AG20443 (cell line): ENCODE measurements at places on chromosomes 2 and 18.
A peak's percentile ranks its signal among the peaks of the same experiment; 100 is the strongest.

DNA sequence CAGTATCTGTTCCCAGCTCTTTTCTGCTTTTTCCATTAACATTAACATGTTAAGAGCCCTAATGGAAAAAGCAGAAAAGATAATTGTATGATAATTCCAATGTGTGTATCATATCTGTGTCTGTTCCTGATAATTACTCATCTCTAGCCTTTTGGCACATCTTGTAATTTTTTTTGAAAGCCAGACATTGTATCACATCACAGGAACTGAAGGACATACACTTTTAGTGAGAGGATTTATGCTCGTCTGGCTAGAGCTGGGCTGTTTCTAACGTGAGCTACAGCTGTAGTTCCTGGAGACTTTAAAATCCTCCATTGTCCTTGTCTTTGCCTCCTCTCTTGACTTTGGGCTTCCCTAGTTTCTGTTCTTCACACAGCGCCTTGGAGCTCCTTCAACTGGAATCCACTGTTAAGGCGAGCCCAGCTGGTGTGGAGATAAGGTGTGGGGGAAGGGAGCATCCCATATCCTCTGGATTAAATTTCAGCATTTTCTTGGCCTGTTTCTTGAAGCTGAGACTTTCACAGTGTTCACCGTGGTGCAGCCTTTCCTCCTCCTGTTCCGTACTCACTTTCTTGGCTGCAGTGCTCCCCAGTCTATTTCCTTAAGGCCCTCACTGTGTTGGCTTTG is 211.5 kb downstream of the GALR1 start:
- DNase-seq, result no peak

- DNase-seq, result peak; percentile 70
These were observed 83.0 kb upstream of the CHRNA1 start for GRCh38 chr2:174846941-174847938.

DNA sequence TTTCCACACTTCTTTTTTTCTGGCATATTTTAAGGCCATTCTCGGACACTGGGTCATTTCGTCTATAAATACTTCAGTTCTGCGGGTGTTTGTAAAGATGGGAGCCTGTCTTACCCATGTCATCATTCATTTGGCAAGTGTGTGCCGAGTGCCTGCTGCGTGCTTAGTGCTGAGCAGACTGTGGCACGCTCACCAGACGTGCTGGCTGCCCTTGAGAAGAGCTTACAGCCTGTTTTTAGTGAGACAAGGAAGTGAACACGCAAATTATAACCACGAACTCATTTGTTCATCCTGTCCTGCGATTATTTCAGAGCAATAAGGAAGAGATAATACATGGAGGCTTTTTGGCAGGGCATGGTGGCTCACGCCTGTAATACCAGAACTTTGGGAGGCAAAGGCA is 10.4 kb upstream of the STON1 start:
- DNase-seq, result peak; percentile 81

DNA sequence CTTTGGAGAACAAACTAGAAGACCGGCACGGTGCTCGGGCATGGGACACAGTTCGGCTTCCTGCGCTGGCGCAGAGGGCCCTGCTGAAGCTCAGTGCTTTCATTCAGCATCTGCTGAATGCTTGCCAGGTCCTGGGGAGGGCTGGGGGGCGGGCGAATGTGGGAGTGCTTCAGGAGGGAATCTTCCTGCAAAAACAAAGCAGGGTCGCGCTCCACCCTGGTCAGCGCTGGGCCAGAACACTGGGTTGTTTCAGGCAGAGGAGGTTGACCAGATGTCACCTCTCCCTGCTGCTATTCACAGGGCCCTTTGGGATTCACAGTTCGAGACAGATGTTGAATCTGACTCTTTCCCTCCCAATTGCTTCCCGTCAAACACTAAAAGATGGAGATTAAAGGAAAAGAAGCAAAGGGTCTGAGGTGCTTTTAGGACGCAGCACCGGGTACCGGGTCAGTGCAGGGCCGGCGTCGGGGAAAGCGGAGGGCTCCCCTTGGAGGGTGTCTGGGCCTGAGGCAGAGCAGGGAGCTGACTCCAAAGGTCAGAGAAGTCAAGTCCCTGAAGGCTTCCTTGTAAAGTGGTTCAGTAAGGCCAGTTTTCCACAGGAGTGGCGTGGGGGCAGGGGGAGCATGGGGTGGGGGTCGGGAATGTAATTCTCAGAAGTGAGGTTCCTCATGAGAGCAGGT is 82.1 kb upstream of the PXDN start:
- DNase-seq, result no peak

DNA sequence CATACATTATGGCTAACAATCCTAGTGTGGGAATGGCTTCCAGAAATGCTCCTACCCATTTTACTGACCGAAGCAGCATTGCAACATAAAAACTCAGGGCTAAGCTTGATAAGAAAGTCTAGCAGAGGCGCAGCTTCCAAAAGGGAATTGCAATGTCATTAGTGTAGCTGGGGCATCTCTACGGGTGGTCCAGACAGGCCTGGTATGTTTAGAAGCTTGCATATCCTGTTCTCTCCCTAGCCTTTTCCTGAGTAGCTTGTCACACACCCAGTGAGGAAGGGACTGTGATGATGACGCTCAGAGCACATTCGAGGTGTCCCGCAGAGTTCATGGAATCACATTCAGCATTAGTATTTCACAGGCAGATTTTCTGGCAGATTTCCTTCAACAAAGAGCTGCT is 38.0 kb upstream of the COL5A2 start:
- no peak for DNase-seq

DNA sequence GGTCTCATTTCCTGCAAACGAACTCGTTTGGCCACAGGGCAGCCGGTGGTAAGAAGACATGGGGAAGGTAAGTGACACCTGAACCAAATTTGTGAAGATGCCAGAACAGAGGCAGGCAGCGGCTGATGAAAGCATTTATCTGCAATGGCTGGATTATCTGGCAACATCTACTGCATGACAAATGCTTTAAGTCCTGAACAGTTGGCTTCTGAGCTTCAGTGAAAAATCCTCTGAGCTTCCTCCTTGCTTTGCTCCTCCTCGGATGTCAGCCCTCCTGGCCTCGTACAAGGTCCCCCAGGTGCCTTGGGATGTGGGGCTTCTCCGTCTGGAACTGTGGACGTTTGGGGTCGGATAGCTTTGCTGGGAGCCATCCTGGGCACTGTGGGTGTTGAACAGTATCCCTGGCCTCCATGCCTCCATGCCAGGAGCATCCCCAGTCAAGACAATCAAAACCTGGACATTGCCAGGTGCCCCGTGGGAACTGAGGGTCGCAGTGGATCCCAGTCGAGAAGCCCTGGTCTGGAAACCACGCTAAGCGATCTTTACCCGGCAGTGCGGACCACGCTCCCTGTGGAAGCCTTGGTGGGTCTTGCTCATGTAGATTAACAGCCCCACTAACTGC is 49.3 kb downstream of the KCNG2 start:
- DNase-seq, result peak; percentile 14
